ENCODE measurements at places on chromosomes 3 and 15. TPM values are rescaled to one million over a fixed set of nuclear protein-coding genes. Genes with fewer than 3 reads are reported as not detected.
A peak's percentile ranks its signal among the peaks of the same experiment; 100 is the strongest.

The GOLGA8S gene
- 2.7 TPM for total RNA-seq

The ONECUT1 gene
- total RNA-seq, result not detected

DNA sequence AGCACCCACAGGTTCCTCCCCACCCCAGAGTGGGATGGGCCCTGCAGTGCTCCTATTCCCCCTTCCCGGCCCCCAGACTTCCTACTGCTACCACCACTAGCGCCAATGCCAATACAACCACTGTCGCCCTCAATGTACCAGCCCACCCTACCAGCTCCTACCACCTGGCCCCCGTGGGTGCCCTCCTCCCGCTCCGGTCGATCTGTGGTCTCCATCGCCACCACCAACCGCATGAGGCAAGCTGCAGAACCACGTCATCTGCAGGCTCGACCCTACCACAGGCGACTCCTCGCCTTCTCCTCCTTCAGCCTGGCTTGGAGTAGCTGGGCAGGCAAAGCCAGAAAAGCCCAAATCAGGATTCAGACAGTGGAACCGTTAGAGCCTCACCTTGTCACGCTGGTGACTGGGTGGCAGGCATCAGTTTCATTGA is 179.3 kb downstream of the POTEB3 start:
- no peaks in the 10 kb centered on the region for H3K27me3 ChIP-seq
- DNase-seq, result no peak
- no peaks in the 10 kb centered on the region for H3K4me1 ChIP-seq
- H3K36me3 ChIP-seq, result no peaks in the 10 kb centered on the region

DNA sequence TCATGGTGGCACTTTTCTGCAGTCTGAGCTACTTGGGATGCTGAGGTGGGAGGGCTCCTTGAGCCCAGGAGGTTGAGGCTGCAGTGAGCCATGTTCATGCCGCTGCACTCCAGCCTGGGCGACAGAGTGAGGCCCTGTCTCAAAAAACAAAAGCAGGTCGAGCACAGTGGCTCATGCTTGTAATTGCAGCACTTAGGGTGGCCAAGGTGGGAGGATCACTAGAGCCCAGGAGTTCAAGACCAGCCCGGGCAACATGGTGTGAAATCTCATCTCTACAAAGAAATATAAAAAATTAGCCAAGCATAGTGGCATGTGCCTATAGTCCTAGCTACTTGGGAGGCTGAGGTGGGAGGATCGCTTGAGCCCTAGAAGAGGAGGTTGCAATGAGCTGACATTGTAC is 10.0 kb downstream of the UBAP1L start:
- no peak for DNase-seq
- H3K36me3 ChIP-seq, result peaks cover 5% of the 10 kb centered on the region
- H3K4me3 ChIP-seq, result no peak overlapping the region

- DNase-seq, result no peak
- no peaks in the 10 kb centered on the region for H3K36me3 ChIP-seq
- no peak overlapping the region for H3K4me3 ChIP-seq
- no peaks in the 10 kb centered on the region for H3K4me1 ChIP-seq
Observed at GRCh38 chr3:119187266-119187665, 13.9 kb downstream of the UPK1B start.

- H3K27me3 ChIP-seq, result no peaks in the 10 kb centered on the region
- no peak overlapping the region for H3K27ac ChIP-seq
- DNase-seq, result no peak
- no peak overlapping the region for H3K4me3 ChIP-seq
- no peaks in the 10 kb centered on the region for H3K4me1 ChIP-seq
Observed at GRCh38 chr15:35979608-35980007, 433.6 kb upstream of the DPH6 start.

DNA sequence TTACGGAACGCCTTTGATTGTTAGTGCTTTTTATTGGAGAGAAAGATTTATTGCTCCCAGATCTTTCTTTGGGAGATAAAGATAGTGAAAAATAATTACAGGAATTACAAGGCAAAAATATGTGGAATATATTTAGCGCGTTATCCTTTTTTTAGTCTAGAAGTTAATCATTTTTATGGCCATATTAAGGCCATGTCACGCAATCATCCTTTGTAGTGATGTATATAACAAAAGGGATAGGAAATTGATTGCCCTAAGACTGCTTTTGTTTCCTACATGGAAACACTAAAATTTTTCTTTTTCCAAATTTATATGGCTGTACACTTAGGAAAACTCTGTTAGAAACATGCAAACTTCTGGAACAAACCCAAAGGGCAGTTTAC is 1.5 kb downstream of the TRPC1 start:
- H3K4me3 ChIP-seq, result peak overlapping the region; percentile 78
- H3K27ac ChIP-seq, result no peak overlapping the region
- DNase-seq, result no peak
- H3K4me1 ChIP-seq, result no peaks in the 10 kb centered on the region

Measured in thyroid gland (tissue), 4 donors.